ENCODE measurements at places on chromosomes 5 and 9. TPM values are rescaled to one million over a fixed set of nuclear protein-coding genes. Genes with fewer than 3 reads are reported as not detected.

Gene AOPEP
- 30.1 TPM for polyA plus RNA-seq

- DNase-seq: no peak
These were observed 50.3 kb downstream of the NSUN2 start for GRCh38 chr5:6582507-6583048.

Gene CKMT2
- polyA plus RNA-seq: not detected

DNA sequence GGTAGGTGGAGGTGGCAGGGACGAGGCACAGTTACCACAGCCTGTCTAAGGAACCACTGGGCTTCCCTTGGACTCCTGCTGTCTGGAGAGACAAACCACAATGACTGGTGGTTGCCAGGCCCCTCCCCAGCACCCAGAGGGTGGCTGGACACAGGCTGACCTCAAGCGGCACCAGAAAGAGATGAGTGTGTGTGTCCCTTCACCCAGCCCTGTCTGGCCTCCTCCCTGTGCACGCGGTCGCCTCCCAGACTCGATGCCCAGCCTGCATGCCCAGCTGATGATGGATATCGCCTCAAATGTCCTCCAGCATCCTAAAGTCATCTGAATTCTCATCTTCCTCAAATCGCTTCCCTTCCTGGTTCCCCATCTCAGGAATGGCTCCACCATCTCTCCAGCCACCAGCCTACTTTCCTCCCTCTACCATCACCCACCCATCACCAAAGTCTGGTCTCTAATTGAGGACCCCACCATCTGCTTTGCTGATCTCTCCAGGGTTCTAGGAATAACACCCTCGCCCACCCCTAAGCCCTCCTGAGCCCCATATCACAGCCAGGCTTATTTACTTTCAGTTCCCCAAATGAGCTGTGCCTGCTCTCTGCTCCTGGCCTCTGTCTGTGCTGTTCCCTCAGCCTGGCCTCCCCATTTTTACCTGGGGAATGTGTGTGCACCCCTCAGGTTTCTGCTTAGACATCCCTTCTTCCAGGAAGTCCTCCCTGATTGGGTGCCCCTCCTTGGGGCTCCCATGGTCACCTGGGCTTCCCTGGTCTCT is 52.5 kb upstream of the GGTA1 start:
- DNase-seq: no peak

Gene WNT8A
- polyA plus RNA-seq: not detected

- DNase-seq: no peak
These were observed 567.7 kb downstream of the TLR4 start for GRCh38 chr9:118271936-118272335.

DNA sequence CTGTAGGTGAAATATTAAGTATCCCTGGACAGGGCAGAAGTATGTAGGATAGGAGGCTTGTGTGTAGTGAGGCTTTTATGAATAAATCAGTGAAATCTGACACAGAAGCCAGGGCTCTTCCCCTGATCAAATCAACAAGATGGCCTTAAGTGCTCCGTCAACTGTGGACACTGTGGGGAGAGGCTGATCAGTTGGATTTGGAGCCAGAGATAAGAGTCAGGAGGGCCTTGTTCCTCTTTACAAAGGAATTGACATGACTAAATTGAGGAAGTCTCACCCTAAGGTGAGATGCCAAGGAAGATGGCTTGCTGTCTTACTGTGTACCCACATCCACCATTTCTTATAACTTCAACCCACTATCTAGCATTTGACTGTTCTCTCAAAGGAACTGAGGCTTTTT is 91.6 kb upstream of the PRRC1 start:
- DNase-seq: no peak

- no peak for DNase-seq
These were observed 235.3 kb downstream of the TENT4A start for GRCh38 chr5:6948562-6948961.

DNA sequence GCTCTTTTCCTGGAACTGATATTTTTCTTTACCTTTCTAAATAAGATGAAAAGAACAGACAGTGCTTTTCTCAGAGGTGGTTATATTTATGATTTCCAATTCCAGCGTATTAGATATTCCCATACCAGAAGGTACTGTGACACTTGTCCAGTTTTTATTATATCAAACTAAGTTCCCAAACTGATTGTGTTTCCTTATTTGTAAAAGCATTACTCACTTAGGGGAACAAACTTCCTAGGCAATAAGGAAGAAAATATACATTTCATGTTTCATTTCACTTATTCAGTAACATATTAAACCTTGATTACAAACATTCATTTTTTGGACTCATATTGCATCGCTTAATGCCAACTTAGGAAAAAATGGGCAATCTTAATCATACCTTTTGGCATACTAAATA is 1480.0 kb upstream of the NUDT12 start:
- DNase-seq: no peak

- DNase-seq: no peak
These were observed 14.7 kb upstream of the ADAMTS19 start for GRCh38 chr5:129445379-129445778.

- DNase-seq: no peak
These were observed 482.6 kb downstream of the PTPRD start for GRCh38 chr9:10130061-10130675.

DNA sequence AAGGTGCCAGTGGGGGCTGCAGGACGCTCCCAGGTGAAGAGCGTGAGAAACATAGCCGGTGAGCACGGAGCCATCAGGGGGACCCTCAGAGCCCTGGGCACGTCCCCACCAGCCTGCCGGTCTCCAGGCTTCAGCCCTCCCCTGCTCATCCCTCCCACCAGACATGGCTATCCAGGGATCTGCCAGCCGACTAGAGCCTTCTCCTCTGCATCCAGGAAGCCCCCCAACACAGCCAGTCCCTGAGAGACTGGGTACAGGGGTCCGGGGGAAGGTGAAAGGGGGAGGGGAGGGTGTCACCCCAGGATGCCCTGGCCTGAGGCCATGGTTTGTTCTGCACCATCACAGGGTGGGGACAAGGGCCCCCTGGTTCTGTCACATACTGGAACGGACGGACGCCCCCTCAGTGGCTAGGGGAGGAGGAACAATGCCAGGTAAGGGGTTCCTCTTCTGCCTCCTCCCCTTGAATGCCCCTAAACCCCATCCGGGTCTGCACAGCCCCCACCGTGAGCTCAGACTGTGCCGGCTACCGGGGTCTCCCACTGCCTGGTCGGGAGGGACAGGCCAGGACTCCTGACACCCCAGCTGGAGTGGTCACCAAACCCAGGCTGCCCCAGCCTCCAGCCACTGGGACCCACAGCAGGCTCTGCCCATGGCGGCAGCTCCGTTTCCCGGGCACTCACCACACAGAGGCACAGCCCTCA is 34.3 kb downstream of the NACC2 start:
- no peak for DNase-seq

- DNase-seq: no peak
These were observed 15.0 kb upstream of the PFDN1 start for GRCh38 chr5:140317859-140318258.

DNA sequence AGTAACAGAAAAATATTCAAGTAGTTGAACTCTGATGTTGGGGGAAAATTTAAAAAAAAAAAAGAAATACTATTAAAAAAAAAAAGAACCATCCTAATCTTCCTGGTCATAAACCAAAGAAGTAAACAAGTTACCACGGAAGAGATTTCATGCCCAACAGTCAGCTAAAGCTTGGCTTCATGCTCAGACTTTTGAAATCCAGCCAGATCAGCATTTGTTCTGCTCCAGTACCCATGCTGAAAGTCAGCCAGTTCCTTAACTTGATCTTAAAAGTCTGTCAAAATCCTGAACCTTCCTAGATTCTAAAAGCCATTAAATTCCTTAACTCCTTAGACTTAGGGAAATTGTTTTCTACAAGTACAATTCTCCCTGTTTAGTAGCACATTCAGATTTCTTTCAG is 908.7 kb upstream of the CDH9 start:
- DNase-seq: no peak

DNA sequence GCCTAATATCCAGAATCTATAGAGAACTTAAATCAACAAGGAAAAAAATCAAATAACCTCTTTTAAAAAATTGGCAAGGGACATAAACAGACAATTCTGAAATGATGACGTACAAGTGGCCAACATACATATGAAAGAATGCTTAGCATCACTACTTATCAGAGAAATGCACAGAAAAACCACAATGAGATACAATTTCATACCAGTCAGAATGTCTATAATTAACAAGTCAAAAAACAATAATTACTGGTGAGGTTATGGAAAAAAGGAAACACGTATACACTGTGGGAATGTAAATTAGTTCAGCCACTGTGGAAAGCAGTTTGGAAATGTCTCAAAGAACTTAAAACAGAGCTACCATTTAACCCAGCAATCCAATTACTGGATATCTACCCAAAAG is 1192.0 kb downstream of the CDH12 start:
- DNase-seq: no peak

DNA sequence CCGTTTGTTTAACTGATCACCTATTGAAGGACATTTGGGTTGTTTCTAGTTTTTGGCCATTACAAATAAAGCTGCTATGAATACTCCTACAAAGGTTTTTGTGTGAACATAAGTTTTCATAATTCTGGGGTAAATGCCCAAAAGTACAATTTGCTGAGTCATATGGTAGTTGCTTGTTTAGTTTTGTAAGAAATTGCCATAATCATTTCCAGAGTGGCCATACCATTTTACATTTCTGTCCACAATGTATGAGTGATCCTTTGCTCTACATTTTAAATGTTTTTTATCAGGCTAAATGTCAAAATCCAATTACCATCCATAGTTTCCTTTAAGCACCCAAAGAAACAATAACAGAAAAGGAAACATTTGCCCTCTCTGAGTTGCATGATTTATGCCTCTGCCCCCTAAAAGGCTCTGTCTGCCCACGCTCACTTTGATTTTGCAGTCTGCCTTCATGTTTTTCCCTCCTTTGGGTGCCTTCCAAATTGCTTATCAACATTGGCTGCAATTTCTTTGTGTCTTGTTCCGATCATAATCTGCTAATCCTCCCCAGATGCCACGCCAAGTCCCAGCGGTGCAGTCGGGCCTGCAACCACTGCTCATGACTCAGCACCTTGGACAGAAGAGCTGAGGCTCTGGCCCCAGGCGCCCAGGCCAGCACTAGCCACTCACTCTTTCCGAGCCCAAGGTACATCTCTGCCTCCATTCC is 339.2 kb downstream of the PIK3R1 start:
- no peak for DNase-seq

DNA sequence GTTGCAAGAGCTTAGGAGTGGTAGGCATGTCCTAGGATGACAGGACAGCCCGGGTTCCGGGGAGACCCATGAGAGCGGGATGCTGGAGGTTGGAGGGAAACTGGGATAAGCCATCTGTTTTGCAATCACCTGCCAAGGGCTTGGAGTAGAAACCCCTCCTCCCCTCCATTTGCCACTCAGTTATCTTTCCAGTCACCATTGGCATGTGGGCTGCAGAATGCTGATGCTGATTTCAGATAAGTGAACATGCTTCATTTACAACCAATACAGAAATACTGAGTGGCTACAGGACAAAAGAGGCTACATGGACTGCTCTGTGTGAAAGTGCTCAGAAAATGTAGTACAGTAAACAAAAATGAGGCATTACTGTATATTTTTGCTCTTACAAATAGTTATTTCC is 93.4 kb upstream of the KIF2A start:
- no peak for DNase-seq

- DNase-seq: no peak
These were observed 32.5 kb downstream of the S1PR3 start for GRCh38 chr9:89023740-89024139.

DNA sequence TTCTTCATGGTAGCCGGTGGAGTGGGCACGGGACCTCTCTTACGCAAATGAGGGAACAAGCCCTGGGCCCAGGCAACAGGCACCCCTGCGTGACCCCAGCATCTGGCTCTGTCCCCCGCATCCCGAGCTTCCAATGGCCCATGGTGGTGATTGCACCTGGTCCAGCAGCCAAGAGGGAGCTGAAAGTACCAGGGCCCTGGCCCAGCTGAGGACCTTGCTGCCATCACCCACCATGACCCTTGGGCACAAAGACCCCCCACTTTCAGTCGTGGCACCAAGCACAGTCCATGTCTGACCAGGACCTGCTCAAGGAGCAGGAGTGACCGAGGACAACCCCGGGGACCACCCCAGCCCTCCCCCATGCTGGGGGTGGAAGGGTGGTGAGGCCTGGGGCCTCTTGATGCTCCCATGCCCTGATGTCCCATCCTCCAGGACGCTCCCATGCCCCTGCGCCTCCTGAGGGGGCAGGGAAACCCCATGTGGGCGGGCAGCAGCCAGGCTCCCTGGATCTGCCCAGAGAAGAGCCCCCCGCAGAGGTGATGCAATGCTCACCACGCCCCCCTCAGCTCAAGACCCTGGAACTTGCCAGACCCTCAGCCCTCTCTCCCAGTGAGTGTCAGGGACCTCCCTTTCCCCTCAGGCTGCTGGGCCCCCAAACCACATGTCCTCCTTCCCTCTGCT is 123.9 kb downstream of the ADAMTS2 start:
- no peak for DNase-seq

Measured in keratinocyte (primary cell).